ENCODE measurements at places on chromosomes 11 and 22.

DNA sequence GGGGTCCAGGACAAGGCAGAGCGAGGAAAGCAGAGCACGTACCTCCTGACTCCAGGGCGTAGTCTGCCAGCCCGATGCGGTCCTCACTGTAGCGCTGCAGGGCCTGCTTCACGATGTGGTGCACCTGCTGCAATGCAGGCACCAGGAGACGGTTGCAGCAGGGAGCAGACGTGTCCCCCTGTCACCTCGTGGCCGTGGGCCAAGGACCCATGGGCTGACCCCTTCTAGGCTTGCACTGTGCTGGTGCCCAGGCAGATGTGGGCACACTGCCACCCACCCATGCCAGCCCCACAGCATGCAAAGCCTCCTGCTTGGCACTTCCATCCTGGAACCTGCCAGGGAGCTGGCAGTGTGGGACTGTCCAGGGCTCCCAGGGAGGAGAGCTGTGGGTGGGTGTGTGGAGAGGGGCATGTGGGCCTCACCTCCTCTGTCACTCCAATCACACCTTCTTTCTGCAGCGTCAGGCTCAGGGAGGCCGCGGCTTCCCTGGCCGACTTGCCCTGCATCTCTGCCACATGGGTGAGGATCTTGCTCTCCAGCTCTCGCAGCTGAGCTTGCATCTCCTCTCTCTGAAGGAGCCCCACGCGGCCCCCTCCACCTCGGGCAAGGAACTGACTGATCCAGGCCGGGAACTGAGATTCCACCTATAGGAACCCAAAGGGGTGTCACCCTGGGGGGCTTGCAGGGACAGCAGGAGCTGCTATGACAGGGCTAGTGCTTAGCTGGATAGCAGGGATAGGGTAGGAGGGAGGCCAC, 16.3 kb downstream of the SUN2 start:
- DNase-seq, result no peak

DNA sequence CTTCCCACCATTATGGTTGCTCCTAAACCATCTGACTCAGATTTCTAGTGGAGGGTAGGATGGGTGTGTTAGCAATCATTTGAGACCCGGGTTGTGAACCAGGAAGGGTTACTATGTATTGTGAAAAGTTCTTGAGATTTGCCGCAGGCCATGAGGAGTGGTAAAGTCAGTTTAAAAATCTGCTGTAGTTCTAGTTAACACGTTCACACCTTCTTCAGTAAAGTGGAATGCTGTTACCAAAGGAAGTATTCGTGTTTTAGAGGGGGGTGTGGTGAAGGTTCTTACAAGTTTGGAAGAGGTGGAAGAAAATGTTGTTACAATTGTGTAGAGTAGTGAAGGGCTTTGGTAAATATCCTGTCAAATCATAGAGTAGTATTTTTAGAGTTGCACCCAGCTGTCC, 2.6 kb downstream of the MTMR3 start:
- DNase-seq, result no peak

GRCh38 chr22:45201678-45202332, 38.1 kb downstream of the NUP50 start:
- no peak for DNase-seq

DNA sequence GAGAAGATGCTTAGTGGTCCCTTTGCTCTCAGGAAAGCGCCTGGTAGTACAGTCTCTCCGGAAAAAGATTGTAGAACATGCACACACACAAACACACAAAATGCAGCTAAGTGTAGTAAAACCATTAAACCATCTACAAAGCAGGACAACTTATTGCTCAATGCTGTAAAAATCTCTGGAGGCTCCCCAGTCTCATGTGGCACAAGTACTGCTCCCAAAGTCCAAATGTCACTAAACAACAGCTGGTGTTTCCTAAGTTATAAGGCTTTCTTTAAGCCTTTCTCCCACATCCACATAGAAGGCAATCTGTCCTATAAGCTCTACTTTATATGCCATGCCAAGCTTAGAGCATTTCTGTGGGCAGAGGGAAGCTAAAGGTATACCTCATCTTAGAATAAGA, 32.9 kb downstream of the CDON start:
- DNase-seq, result no peak

DNA sequence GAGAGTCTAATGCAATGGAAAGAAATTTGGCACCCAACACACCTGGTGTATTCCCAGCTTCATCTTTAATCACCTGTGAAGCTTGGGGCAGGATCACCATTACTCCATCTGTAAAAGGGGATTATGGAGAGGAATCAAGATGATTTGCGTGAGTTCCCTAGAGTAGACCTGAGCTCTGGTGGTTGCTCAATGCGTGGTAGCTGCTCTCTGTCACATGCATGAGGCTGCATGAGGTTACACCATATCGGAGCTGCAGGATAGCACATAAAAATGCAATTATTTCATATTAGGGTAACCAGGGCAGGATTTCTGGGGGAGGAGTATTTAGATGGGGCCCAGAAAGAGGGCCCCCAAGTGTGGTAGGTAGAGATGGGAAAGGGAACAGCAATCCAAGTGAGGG, 35.3 kb upstream of the CLMP start:
- DNase-seq, result no peak

Data from T-helper 2 cell (primary cell).